ENCODE measurements at places on chromosomes 11 and 22.

GRCh38 chr22:27401321-27401720 lies 400.2 kb downstream of the MN1 start:
- DNase-seq = peak; percentile 33

GRCh38 chr22:31944700-31945442 lies 536 bp downstream of the YWHAH start:
- DNase-seq = peak; percentile 49

DNA sequence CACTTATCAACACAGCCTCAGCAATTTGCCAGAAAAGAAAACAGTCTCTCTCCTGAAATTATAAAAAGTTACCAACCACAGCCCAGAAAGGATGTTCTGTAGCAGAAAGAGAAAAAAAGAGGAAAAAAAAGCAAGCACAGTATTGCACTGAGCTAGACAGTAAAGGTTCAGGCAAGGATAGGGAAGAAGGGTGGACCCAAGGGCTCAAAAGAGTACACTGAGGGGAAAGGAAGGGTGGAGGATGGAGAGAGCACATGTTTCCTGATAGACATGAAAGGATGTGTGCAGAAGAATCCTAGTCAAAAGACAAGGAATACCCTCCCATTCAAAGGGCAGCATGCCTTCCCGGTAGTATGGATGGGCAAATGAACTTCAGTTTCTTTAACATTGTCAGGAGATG lies 59.1 kb downstream of the RRAS2 start:
- no peak for DNase-seq

GRCh38 chr11:100602716-100603115 lies 84.4 kb upstream of the ARHGAP42 start:
- DNase-seq = no peak

GRCh38 chr11:62499944-62500649 lies 46.5 kb downstream of the AHNAK start:
- DNase-seq = no peak

GRCh38 chr22:33674357-33674756 lies 245.9 kb downstream of the LARGE1 start:
- DNase-seq = no peak

DNA sequence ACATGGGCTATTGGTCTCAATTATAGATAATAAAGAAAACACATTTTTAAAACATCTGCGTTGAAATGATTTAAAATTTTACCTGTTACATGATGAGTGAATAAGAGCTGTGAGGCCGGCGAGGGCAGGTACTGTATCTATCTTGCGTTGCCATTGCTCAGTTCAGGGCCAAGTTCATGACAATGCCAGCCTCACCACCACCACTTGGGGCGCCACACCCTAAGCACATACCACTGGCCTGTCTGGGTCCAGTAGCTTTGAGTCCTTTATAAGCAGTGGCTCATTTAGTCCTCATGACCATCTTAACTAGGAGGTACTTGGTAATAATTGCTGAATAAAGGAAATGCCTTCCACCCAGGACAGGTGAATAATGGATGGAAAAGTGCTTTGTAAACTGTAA lies 14.5 kb upstream of the MB start:
- DNase-seq = peak; percentile 43

- no peak for DNase-seq
These were observed 1449.4 kb downstream of the LRRC4C start for GRCh38 chr11:40010011-40010410.

- no peak for DNase-seq
These were observed 23.4 kb upstream of the CADM1 start for GRCh38 chr11:115527534-115528125.

- DNase-seq = no peak
These were observed 110.6 kb upstream of the NECTIN1 start for GRCh38 chr11:119839476-119840133.

- no peak for DNase-seq
These were observed 18.1 kb downstream of the RNH1 start for GRCh38 chr11:488992-489391.

- peak; percentile 91 for DNase-seq
These were observed 63.3 kb upstream of the ME3 start for GRCh38 chr11:86735451-86736290.

- DNase-seq = peak; percentile 29
These were observed 61.9 kb upstream of the BARX2 start for GRCh38 chr11:129313541-129314297.

- no peak for DNase-seq
These were observed 12.7 kb downstream of the SDHAF2 start for GRCh38 chr11:61442616-61443015.

- peak; percentile 3 for DNase-seq
These were observed 6.7 kb upstream of the OOSP4A start for GRCh38 chr11:59957094-59957493.

DNA sequence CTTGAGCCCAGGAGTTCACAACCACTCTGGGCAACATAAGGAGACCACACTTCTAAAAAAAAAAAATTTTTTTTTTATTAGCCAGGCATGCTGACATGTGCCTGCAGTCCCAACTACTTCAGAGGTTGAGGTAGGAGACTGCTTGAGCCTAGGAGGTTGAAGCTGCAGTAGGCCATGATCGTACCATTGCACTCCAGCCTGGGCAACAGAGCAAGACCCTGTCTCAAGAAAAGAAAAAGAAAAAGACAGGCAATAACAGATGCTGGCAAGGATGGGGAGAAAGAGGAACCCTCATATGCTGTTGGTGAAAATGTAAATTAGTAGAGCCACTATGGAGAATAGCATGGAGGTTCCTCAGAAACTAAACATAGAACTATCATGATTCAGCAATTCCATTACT lies 64.8 kb downstream of the PAK1 start:
- DNase-seq = no peak
